Type B pancreatic cell (in vitro differentiated cells): ENCODE measurements at places on chromosomes 5 and 9.
A peak's percentile ranks its signal among the peaks of the same experiment; 100 is the strongest.

DNA sequence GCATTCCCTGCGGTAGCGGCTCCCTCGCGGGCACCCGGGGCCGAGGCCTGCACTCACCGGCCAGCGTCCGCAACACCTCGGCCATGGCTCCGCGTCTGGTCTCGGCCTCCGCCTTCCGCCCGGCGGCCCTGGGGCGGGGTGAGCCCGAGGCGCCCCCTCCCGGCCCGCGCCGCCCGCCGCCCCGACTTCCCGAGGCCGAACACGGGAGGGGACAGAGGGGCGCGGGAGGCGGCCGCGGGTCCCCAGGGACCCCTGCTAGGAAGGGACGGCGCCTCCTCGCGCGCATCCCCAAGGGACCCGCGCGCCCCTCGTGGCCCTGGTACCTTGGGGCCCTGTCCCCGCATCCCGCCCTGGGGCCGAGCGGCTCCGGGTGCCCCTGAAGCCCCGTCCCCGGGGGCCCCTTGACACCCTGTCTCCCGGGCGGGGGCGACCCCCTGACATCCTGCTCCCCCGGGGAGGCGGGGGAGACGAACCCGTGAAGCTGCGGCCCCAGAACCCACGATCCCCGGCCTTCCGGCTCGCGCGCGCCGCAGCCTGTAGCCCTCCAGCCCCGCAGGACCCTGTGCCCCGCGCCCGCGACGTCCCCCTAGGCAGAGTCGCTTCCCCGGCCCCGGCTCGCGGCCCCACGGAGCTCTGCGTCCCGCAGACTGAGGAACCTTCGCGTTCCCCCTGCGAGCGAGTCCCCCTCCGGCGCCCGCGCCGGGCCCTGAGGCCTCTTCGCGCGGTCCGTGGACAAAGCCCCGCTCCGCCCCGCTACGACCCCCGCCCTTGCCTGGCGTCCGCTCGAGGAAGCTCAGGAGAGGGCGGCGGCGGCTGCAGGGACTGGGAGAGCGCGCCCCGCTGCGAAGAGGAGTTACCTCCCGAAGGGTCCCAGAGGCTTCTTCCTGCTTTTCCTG, at the start of gene ABO:
TSS of gene ABO (minus strand) at position 97 of the 896 bp plus-strand sequence.
- DNase-seq, result peak; percentile 70

DNA sequence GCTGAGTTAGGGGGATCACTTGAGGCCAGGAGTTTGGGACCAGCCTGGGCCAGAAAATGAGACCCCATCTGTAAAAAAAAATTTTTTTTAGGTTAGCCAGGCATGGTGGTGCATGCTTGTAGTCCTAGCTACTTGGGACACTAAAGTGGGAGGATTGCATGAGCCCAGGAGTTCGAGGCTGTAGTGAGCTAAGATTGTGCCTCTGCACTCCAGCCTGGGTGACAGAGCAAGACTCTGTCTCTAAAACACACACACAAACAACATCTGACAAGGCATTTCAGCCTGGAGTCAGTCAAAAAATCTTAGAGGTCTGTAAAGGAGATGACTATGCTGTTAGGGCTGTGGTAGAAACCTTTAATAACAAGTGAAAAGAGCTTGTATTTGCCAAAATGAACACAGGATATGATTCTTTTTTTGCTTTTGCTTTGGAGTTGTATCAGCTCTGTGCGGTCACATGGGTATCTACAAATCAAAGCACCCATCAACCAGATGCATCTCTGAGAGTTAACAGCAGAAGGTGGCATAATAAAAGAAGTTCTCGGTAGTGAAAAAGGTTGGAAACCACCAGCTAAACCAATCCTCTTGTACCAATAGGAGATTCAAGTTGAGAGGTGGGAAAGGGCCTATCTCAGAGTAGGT, 3.6 kb upstream of the PSMD5 start:
- DNase-seq, result no peak

DNA sequence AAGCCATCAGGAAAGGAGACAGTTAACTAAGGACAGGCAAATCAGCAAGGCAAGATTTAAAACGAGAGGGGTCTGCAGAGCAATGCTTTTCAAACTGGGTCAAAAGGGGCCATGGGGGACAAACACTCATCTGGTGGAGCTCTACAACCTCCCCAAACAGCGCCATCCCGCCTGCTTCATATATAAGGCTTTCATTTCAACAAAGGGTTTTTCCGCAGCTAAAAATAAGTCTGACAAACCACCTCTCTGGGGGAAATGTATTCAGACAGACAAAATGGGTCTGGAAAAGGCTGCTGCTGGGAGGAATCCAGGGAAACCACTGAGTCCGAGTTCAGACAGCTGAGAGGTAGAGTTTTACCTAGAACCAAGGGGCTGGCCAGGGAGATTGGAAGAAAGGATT, 8.3 kb upstream of the SEPTIN8 start:
- DNase-seq, result no peak

DNA sequence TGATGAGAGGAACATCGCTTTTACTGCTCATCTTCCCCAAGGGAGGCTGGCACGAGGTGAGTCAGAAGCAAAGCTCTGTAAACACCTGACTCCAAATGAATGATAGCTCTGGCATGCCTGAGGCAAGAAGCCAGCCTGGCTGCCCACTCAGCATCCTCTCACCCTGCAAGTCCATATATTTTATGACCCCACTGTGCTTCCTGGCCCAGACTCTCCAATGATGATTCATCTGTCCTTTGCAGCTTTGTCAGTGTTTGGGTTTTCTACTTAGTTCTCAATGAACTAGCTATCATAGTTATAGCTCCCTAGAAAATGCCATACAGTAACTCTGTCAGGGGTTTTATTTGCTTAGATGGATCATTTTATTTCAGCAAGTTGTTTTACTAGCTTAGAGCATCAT, 52.1 kb upstream of the FSTL4 start:
- DNase-seq, result no peak

GRCh38 chr9:84841931-84842330, 172.4 kb downstream of the NTRK2 start:
- no peak for DNase-seq

DNA sequence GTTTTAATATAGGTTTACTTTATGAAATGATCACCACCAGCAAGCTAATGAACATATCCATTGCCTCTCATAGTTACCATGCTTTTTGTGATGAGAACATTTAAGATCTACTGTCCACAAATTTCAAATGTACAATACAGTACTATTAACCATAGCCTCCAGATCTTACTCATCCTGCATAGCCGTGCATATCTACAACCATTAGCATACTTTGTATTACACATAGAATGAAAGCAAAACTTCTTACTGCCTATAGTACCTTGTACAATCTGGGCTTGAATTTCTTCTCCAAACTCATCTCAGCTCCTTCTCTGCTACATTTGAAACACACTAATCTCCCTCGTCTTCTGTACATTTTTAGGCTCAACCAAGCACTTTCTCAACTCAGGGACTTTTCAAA, 510.6 kb downstream of the PRR16 start:
- DNase-seq, result no peak

DNA sequence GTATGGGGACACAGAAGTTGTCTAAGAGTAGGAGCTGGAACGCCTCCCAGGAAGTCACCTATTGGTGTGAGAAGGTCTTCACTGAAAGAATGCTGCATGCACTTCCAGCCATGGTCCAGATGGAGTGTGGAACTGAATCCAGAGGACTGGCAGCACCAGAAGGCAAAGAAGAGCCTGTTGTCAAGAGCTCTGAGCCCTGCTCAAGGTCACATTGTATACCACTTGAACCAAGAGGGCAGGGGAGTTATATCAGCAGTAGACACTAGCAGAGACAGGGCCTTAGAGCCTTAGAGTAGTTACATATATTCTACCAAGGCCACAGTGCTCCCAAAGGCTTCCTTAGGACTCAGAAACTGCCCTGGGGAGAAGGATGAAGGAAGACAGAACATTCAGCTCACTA, 130.8 kb upstream of the POC5 start:
- no peak for DNase-seq

GRCh38 chr9:136090768-136091581, 4.1 kb downstream of the NACC2 start:
- no peak for DNase-seq

DNA sequence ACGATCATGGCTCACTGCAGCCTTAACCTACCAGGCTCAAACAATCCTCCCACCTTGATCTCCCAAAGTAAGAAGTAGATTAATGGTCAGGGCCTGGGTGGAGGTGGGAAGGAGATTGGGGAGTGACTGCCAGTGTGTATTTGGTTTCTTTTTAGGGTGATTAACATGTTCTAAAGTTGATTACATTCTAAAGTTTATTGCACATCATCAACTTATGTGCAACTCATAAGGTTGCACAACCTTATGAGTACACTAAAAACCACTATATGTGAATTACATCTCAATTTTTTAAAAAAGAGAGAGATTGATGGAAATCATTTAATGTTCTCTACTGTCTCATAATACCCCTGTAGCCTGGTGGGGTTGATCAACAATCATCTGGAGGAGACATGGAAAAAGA, 218.1 kb downstream of the AOPEP start:
- DNase-seq, result no peak

DNA sequence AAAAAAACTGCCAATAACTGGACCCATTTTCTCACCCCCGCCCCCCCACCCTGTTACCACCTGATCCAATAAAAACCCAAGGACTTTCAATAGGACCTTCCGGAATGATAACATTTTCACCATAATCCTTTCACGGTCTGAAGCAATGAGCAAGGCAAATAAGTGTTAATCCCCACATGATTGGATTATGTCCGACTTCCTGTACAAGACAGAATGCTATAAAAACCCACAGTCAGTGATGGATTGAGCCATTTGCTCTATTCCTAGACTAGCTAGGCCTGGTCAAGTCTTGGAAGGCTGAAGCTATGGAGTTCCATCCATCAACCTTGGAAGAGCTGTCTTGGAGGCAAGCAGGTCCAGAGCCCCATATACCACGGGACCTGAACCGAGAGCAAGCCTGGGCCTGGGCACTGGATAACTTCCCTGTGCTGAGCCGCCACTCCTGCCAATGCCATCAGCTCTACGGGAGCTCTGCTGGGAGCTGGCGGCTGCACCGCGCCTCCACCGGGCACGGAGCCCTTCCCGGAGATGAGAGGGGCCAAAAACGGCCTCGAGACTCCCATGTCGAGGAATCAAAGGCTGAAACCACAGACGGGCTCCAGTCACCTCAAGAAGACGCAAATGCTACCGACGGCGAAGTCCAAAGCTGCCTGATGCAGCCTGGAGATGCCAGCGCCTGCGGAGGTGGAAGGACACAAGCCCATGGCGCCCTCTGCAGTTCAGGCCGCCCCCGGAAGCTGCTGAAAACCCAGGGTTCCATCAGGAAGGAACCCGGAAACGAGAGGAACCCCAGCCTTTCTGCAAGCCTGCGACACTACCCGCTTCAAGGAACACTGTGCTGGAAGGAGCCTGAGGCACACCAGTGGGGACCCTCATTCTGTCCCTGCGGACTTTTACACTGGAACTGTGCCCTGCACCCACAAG, 69.2 kb downstream of the ANXA2R start:
- DNase-seq, result no peak
